ENCODE measurements at places on chromosomes 3 and 15.

DNA sequence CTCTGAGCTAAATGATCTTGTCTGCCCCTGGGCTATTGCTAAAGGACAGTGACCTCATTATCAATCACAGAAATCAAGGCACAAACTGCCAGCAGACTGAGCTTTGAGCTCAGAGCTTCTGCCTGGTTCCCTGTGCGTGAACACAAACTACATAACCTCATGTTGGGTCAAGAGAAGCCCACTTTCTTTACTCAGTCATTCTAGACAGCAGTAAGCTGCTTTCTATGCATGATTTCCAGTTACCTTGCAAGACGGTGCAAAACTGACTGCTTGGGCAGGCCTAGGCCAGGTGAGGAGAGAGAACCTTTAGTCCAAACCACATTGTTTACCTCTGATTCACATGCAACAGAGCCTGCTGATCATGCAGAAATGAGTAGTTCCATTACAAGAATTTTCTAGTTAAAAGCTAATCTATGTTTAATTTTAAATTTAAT lies 75.1 kb downstream of the ARRDC4 start:
- DNase-seq, result no peak

- no peak for DNase-seq
These were observed 87.6 kb downstream of the SUCNR1 start for GRCh38 chr3:151960961-151961580.

- no peak for DNase-seq
These were observed 259.2 kb downstream of the LSAMP start for GRCh38 chr3:116186049-116186448.

DNA sequence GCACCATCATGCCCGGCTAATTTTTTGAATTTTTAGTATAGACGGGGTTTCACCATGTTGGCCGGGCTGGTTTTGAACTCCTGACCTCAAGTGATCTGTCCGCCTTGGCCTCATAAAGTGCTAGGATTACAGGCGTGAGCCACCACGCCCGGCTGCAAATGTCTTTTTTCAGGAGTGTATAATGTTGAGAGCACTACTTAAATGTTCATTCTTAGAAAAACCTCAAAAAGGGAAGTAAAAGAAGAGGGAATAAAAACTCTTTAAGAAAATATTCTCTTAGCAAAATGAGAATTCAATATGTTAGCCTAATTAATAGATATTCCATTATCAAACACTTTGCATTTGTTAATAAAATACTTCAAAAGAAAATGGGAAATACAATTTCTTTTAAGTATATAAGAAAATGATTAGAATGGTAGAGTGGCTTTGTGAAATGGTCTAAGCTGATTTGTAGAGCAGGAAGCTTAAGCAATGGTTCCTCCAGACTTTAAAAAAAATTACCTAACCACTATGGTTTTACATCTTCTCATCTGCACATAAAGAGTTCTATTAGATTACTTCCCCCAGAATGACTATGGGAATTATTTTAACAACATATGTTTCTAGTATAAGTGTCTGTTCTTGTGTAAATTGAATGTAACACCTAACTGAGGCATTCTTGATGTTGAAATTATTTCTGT lies 226.7 kb upstream of the ALCAM start:
- no peak for DNase-seq

GRCh38 chr3:47425959-47426358 lies 45.1 kb downstream of the PTPN23 start:
- DNase-seq, result no peak

DNA sequence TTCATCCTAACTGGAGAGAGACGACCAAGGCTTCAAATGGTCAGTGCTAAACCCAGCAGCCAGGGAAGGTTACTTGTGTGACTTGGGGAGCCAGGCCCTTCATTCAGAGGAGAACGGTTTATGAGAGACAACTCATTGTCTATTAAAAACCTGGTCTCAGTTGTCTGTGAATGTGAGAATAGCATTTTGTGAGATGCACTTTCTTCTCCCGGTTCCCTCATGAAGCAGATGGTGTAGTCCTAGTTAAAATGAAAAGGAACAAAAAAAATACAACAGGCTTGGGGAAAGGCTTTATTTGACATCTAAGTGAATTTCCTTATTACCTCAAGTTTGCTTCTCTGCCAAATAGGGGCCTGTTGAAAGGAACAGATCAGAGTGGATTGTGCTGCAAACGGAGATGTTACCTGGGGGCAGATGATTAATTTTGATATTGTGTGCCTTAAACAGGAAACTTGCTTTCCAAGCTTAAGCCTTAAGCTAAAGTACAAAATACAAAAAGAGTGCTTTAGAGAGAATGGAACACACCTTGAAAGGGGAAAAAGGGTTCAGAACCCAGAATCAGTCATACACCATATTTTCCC lies 202.7 kb upstream of the BHLHE40 start:
- DNase-seq, result no peak

DNA sequence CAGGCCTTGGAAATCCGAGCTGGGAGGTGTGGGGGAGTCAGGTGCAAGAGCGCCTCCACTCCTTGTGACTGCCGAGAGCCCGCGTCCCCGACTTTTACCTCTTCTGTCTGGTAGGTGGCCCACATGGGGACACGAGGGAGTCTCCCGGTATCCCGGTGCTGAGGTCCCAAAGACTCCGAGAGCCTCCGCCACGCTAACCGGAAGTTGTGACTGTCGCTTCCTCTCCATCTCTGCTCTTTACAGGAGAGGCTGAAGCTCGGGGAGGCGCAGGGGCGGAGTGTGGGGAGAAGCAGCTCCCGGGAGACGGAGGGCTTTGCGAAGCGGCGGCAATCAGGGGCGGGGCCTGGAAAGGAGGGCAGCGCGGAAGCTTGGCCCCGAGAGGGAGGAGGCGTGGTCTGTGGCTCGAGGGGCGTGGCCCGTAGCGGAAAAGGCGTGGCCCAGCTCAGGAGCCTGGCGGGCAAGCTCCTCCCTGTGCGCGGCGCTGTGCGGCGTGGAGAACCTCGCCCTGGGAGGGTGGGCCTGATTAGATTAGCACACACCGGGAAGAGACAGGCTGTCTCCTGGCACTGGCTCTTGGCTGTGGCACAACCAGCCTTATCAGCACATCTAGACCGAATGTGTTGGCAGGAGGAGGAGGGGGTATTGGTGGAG lies 143.9 kb downstream of the GABRB3 start:
- DNase-seq, result peak; percentile 34

DNA sequence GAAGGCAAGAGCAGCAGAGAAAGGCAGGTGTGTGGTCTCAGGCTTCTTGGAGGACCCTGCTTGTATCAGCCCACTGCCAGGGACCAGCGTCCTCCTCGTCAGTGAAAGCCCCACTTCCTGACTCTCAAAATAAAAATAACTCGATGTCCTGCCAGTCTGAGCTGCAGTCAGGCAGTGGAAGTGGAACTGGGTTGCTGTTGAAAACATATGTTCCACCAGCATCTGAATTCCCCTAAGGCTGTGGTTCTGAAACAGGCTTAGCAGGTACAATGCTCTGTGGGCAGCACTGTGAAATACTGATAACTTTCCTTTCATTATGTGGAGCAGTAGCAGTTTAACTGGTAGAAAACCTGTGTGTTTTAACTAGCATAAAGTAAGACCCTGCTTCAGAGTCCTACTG lies 121.6 kb upstream of the EIF1B start:
- DNase-seq, result no peak

DNA sequence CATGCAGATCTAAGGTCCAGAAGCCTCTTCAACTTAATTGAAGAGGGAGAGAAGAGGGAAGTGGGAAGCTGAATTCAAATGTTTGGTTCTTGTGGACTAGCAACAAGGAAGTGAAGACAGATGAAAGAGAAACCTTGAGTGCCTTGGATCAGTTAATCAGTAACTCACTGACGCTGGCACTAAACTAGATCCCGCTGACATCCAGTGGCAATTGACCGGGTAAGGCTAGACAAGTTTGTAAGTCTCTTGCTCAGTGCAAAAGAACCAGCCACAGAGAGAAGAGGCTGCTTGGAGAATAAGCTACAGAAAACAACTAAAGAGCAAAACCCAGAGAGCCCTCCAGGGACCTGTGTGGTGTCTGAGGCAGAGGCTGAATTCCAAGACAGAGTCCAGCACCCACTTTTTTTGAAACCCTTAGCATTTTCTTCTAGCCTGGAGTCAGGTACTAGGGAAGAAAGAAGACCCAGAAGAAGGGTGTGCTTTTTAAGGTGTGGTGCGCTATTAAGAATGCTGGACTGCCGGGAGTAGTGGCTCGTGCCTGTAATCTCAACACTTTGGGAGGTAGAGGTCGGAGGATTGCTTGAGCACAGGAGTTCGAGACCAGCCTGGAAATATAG lies 6.9 kb downstream of the PLCH1 start:
- DNase-seq, result peak; percentile 82

DNA sequence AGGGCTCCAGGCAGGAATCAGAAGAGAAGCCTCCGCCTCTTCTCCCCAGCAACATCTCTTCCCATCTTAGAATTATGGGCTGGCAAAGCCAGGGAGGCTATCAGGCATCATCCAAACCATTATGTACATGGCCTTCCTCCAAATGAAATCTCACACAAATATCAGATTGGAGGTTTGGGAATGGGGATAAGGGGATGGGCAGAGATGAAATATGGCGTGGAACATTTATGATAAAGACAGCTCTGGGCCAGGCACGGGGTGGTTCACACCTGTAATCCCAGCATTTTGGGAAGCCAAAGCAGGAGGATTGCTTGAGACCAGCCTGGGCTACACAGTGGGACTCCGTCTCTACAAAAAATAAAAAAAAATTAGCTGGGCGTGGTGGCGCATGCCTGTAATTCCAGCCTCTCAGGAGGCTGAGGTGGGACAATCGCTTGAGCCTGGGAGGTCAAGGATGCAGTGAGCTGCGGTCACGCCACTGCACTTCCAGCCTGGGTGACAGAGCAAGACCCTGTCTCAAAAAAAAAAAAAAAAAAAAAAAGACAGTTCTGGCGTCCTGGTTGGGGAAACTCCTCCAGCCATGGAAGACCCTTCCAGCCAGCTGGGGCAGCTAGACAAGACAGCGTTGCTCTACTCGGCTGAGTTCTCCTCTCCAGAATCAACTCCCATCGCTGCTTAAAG lies 36.6 kb downstream of the CPN2 start:
- peak; percentile 23 for DNase-seq

GRCh38 chr3:163462446-163462845 lies 1615.8 kb downstream of the SI start:
- DNase-seq, result no peak

DNA sequence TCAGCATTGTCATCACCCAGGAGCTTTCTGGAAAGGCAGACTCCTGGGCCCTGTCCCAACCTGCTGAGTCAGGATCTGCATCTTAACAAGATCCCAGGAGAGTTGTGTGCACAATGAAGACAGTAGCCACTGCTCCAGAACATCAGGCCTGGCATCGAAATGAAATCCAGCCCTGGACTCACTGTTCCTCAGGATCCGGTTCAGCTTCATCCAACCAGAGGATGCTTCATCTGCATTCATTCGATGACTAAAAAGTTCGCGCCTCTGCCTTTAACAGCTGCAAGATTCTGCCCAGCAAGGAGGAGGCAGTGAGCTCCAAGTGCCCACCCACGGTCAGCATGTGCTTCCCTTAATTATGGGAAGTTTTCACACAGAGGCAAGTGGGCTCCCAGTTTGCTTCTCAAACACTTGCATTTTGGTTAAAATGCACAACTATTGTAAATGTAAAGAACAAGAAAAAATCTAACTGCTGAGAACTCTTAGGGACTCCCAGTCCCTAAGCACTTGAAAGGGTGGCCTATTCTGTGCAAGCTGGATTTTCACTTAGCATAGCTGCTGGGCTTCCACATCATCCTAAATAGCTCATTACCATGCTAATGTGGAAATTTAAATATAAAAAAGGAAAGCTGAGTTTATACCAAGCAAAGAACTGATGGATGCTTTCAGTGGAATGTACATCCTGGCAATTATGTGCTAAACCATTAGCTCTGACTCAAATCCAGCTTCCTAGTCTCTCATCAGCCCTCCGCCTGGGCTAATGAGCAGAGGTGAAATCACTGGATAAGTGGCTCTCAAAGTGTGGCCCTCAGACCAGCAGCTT lies 25.5 kb upstream of the ESYT3 start:
- DNase-seq, result no peak

GRCh38 chr15:74304431-74304830 lies 63.0 kb downstream of the CYP11A1 start:
- no peak for DNase-seq

DNA sequence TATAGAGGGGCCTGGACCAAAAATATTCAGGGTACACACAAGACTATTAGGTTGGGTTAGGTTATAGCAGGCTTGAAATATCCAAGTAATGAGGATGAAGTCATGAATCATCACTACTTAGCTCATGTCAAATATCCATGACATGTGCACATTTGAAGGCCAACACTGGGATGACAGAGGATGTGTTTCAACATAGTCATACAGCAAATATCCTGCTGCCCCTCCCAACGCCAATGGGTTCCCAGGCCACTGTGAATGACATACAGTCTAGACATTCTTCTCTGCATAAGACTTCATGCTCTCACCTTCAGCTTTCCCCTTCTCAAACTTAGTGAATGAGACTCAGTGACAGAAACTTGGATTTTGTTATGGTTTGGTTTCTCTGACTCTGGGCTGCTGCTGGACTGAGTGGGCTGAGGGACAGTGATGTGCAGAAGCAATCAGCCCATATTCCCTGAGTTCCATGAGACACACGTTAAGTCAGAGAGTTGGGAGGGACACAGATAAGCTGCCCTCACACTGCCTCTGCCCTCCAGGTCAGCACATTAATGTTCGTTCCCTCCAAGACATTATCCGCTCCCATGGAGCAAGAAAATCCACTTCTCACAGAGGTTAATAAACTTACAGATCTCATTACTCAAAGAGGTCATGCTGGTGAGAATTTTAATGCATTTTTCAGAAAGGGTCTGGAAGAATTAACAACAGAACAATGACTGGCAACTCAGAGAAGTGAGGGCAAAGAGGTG lies 15.4 kb downstream of the HOMER2 start:
- no peak for DNase-seq

DNA sequence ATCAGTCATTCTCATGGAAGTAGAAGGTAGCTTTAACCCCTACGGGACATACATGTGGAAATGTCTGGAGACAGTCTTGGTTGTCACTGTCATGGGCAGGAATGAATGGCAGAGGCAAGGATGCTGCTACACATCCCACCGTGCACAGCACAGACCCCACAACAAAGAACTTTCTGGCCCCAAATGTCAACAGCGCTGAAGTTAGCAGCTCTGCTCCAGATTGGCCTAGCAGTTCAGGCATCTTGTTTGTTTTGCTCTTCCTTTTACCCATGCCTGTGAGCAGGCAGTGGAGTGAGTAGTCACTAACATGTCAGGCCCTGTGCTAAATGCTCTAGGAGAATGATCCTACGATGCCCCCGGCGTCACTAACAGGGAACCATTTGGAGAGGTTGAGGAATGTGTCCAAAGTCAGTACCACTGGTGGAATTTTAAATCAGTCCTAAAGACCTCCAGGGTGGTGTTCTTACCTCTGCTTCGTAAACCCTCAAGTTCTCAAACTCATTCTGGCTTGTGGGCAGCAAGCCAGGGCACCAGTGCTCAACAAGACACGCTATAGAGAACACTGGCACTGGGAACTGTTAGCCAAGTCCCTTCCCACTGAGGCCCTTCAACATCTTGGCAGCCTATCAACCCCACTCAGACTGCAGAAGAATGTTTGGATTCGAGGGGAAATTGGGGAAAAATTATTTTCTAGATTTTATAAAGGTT lies 142.2 kb downstream of the FOXP1 start:
- no peak for DNase-seq

DNA sequence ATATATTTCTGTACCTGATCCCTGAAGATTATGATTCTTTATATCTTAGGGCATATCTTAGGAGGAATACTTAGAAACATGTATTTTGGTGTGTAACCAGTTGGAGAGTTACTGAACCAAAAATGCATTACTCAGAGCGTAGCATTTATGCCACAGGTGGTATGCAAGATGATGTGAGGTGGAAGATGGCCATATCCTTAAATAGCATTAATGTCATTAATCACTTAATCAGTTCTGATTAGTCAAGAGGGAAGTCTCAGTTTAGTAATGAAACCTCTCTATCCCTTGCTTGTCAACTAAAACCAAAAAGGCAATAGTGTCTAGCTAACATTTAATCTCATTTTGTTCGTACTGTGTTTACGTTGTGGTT lies 130.5 kb upstream of the PHLDB2 start:
- no peak for DNase-seq

All from pancreas (tissue), 10 donors.